LoVo (cell line): ENCODE measurements at places on chromosomes 7 and 10.

DNA sequence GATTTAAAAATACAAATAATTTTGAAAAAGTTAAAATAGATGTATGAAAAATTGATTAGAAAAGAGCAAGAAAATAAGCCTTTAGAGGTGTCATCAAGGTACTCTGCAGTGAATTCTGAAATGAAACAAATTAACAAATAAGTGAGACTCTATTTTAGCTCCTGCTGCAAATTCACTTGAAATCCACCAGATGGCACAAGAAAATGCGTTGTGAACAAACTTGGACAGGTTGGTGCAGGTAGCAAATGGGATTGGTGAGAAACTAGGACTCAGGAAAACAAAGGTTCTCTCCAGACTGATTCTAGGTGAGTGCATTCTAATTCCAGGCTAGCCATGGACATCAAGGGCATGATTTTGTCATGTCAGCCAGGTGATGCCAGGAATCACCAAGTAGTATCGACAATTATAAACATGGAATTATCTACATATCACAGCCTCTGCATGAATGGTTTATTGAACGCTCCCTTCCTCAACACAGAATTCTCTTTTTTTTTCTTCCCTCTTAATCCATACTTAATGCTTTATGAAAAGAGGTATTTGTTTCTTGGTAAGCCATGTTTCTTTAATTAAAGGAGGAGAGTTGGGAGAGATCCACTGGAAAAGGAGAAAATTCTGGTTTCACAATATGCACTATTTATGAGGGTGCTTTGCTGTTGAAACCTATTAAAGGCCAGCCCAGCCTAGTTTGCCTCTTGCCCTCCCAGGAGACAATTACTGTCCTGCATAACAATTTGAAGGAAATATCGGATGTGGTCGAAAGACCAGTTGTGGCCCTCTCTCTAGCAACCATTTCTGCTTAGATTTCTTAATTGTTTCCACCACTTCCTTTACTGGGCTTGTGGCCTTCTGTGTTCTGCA lies 118.1 kb downstream of the ZNF365 start:
- DNase-seq: peak; percentile 15

- no peak for DNase-seq
These were observed 14.8 kb upstream of the UPP1 start for GRCh38 chr7:48074204-48074654.

DNA sequence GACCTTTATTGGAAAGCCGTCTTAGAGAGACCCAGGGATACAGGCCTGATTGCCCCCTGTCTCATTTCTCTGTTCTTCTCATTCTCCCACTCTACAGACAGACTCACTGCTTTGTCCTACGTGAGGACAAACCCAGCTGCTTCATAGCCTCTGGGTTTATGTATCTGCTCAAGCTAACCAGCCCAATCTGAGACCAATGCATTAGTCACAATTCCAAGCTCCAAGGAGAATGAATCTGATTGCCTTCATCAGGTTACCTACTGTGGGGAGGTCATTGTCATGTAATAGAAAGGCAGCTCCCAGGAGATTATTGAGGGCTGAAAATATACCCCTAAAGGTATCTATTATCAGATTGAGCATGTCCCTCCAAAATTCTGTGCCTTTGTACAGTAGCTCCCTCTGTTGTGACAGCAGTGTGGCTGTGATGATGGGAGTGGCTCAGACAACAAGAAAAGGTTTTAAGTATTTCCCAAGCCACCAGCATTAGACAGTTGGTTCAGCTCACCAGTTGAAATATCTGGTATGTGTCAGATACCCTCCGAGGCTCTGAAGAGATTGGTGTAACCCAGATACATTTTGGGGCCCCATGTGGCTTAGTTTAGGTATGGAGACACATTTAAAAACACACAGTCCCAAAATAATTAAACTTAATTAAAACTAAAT lies 123.1 kb upstream of the EEPD1 start:
- DNase-seq: no peak

GRCh38 chr7:7869651-7870050 lies 98.9 kb upstream of the GLCCI1 start:
- no peak for DNase-seq

DNA sequence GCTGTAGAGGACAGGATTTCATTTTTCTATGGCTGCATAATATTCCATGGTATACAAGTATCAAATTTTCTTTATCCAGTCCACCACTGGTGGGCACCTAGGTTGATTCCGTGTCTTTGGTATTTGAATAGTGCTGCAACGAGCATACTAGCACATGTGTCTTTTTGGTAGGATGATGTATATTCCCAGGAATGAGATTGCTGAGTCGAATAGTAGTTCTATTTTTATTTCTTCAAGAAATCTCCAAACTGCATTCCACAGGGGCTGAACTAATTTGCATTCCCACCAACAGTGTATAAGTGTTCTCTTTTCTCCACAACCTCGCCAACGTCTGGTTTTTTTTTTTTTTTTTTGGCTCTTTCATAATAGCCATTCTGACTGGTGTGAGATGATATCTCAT lies 550.0 kb downstream of the REEP3 start:
- DNase-seq: no peak

DNA sequence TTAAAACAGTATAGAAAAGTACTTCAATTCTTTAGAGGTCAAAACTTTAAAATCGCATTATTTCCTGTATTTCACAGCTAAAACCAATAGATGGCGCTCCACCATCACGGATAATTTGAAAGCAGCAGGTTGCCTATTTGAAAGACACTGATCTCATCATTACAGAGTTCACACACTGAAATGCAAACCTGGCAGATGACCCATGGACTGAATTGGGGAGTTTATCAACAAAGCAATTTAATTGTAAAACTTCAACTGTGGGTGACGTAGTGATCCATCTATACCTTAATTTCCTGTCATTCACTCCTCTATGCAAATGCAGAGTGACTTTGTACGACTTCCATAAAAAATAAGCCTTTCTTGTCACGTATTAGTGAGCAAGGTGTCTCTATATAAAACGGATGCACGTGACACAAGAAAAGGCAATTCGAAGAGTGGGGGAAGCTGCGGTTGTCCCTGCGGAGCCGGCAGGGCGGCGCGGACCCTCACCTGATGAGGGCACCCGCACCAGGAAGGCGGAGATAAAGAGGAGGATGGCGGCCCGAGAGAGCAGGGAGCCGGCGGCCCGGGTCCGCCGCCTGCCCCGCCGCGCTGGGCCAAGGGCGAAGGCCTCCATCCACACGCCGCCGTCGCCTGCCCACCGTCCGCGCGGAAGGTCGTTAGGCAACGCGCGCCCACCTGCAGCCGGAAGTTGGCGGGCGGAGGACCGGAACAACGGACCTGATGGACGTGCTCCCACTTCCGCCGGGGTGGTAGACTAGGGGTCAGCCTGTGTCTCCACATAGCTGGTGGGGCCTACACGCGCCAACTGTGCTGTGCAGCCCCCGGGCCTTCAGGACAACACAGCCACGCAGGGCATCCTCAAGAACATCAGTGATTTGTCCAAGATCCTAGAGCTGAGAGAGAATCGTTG lies at the start of gene ZPBP:
Gene ZPBP (minus strand): TSS at position 668 of the 913 bp plus-strand sequence. CDS start 52 bp downstream, at position 616.
- peak; percentile 54 for DNase-seq

DNA sequence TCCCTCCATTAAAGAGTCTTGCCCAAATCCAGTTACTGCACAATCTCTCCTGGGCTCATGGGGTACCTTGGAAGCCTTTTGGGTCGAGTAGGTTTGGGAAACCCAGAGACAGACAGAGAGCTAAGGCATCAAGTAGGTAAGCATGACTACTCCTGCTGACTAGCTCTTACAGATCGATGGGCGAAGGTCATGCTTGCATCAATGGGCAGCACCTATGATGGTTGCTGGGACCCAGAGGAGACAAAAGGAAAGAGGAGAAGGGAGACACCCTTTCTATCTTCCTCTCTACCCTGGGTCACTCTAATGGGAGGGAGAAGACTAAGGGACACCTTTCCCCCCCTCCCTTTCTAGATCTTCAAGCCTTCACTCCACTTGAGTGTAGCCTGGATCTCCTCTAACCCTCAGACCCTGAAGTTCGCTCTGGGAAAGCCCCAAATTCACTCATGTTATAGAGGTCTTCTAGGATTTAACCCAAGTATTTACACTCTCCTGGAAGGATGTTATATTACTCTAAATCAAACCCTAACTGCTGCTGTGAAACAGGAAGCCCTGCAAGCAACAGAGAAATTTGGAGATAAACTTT lies 31.6 kb upstream of the ZNF746 start:
- no peak for DNase-seq

DNA sequence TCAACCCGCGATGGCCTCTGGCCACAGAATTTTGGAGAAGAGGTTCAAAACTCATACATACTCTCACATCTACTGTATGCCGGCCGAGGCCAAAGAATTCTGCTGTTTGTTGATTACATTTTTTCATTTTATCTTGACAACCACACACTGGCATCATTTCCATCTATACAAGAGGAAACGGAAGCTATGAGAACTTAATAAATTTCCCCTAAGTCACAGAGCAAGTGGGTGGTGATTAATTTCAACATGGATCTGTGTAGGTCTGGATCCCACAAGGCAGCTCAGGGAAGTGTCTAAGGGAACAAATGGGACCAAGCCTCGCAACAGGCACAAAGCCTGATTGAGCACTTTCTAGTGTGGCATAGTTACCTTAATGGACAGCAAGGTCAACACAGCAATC lies 18.0 kb downstream of the ELMO1 start:
- DNase-seq: no peak

- DNase-seq: peak; percentile 59
These were observed 52.1 kb upstream of the ZNF438 start for GRCh38 chr10:31083765-31084184.

GRCh38 chr10:120069700-120070099 lies 177.2 kb downstream of the SEC23IP start:
- DNase-seq: no peak

- no peak for DNase-seq
These were observed 1.6 kb downstream of the GTF2IRD1 start for GRCh38 chr7:74455291-74455804.

DNA sequence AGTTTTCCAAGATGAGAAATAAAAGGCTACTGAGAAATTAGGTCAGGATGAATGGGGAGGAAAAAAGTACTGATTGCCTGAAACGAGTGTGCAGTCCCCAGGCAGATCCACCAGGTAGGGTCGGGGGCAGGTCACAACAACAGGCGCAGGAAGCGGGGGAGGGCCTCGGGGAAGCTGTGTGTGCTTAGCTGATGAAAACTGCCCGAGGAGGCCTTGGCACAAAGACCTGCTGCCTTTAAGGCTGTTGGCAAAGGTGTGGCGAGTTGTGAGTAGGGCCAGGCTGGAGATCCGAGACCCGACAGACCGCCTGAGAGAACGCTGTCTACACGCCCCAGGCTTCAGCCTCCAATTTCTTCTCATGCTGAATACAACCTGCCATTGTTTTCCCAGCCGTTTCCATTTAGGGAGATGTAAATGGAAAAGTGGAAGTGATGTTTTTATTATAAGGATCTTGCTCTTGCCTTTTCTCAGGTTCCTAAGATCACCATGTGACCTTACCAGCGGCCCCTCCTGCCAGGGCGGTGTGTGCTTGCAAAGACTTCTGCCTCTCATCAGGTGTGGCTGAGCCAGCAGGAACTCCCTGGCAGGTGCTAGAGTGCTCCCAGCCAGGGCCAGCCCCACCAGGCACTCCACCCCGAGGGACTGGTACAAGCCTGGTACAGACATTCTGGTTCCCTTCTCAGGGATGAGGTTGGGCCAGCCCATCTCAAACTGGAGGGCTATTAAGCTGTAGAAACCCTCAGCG lies 60.8 kb downstream of the DLG5 start:
- no peak for DNase-seq

- no peak for DNase-seq
These were observed 12.2 kb downstream of the UBE3C start for GRCh38 chr7:157150882-157151281.

- no peak for DNase-seq
These were observed 29.6 kb upstream of the VPS41 start for GRCh38 chr7:38938589-38938988.

GRCh38 chr10:71713135-71714030 lies 6.2 kb downstream of the C10orf105 start:
- no peak for DNase-seq

- no peak for DNase-seq
These were observed 16.5 kb upstream of the SKAP2 start for GRCh38 chr7:26880852-26881251.

GRCh38 chr7:155352076-155352752 lies 54.5 kb downstream of the INSIG1 start:
- no peak for DNase-seq

DNA sequence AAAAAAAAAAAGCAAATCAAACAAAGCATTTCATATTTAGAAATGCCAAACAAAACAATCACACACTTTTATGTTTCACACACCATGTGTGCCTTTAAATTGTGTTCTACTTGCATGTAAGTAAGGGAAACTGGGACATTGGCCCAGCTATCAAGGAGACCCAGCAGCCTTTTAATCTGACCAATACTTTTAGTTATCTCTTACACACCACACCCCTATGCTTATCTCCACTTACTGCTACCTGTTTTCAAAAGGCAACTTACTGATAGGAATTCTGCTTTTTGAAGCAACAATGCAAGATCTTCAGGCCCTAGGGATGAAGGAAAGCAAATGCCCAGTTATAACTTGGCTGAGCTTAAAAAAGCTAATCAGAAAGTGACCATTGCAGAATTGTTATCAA lies 1244.8 kb upstream of the SORCS1 start:
- DNase-seq: no peak

- DNase-seq: no peak
These were observed 88.0 kb downstream of the PLXDC2 start for GRCh38 chr10:19904202-19904661.

GRCh38 chr7:11290863-11291262 lies 317.2 kb downstream of the PHF14 start:
- no peak for DNase-seq

GRCh38 chr10:97372233-97372875 lies 28.8 kb downstream of the RRP12 start:
- DNase-seq: no peak

GRCh38 chr7:38057829-38058228 lies 120.2 kb upstream of the STARD3NL start:
- peak; percentile 10 for DNase-seq

DNA sequence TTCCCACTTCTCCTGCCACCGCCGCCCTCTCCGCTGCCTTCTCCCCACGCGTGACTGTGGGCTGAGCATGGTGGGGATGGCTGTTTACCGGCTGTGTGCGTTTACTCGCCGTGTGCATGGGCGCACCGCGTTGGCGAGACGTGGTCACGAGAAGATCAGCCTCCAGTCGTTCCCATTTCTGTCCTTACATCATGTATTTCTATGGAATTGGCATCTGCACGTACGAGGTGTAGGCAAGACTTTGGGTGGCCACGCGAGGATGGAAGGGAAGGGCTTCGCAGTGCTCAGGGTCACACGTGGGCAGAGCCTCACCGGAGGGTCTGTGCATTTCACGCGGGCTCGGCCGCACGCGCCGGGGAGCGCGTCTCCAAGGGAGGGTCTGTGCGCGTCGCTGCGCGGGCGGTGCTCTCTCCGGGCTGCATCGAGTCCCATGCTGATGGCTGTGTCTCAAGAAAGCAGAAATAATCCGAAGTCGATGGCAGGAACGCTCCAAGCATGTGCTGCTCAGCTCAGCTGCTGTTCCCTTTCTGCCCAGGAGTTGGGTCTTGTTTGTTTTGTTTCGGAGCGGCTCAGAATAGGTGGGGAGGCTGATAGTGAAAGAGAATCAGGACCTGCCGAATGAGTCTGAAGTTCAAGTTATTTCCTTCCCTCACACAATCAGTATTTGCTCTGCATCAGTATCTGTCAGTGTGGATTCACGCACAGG lies 973 bp downstream of the CAMK1D start:
- DNase-seq: peak; percentile 18
